CD4-positive, alpha-beta T cell (primary cell): ENCODE measurements at places on chromosomes 3 and 15.

DNA sequence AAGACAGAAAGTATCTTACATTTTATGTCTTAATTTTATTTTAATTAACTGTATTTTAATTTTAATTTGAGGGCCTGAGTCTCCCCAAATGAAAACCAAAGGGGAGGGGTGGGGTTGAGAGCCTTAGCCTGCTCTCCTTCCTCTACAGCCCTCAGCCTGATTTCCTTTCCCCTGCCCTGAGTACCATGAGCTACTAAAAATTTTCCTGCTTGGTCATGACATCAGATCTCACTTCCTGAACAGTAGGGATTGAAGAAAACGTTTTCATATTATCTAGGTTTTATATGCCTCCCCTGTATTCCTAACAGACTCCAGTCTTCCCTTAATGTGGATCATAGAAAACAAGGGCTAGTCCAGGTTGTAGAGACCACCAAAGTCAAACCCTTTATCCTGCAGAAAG is 133.9 kb downstream of the MYLK start:
- no peak for DNase-seq

DNA sequence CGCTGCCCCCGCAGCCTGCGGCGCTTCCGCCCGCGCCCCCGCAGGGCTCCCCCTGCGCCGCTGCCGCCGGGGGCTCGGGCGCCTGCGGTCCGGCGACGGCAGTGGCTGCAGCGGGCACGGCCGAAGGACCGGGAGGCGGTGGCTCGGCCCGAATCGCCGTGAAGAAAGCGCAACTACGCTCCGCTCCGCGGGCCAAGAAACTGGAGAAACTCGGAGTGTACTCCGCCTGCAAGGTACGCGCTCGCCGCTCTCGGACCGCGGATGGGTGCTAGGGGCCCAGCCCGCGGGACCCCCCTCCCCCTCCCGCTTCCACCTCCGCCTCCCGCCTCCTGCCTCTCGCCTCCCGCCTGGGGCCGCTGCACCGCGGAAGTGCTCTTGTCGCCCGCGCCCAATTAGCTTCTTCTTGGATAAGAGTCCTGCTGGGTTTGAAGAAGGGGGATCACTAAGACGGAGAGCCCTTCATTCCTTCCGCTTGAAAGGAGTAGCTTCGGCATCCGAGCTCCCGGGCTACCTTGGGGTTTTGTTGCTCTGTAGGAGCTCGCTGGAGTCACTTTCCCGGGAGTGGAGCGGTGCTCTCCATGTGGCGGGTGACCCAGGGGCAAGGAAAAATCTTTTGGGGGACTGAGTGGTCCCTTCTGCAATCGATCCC is 426 bp downstream of the KAT2B start:
- peak; percentile 78 for DNase-seq

- DNase-seq: no peak
These were observed 51.5 kb upstream of the COL6A6 start for GRCh38 chr3:130465521-130465920.

GRCh38 chr3:20682573-20682972 is 496.6 kb upstream of the SGO1 start:
- no peak for DNase-seq

- no peak for DNase-seq
These were observed 263.0 kb downstream of the EBLN2 start for GRCh38 chr3:73324203-73325155.

GRCh38 chr3:155446366-155446765 is 152.9 kb upstream of the STRIT1 start:
- DNase-seq: no peak

- no peak for DNase-seq
These were observed 356.2 kb downstream of the SV2B start for GRCh38 chr15:91456251-91456718.

DNA sequence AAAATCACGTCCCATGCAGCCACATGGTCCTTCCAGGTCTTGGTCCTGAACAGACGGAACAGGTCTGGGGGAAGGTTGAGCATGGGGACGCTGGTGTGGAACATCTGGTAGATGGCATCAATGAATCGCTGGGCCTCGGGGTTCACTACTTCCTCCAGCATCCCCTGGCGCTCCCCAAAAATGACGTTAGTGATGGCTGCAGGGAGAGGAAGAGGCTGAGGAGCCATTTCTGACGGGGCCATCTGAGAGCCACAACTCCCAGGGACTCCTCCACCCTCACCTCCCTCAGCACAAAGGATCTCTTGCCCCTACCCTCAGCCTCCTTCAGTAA is 23.7 kb downstream of the CYP11A1 start:
- DNase-seq: no peak

- DNase-seq: no peak
These were observed 229.6 kb downstream of the BBX start for GRCh38 chr3:107752202-107752990.

DNA sequence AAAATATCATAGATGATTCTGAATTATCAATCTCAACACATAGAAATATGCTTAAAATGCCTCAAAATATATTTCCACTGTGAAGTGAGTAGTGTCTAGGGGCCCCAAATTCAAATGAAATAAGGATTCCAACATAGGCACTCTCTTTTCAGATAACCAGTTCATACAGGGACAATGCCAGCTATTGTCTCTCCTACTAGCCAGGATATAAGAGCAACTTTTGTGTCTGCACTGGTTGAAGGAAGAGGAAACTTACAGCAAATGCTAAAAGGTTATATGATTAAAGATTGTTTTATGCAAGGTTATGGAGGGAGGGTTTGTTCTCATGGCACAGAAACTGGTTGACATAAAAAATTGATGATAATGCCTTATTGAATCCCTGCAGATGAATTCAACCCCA is 579.4 kb upstream of the ALCAM start:
- no peak for DNase-seq

DNA sequence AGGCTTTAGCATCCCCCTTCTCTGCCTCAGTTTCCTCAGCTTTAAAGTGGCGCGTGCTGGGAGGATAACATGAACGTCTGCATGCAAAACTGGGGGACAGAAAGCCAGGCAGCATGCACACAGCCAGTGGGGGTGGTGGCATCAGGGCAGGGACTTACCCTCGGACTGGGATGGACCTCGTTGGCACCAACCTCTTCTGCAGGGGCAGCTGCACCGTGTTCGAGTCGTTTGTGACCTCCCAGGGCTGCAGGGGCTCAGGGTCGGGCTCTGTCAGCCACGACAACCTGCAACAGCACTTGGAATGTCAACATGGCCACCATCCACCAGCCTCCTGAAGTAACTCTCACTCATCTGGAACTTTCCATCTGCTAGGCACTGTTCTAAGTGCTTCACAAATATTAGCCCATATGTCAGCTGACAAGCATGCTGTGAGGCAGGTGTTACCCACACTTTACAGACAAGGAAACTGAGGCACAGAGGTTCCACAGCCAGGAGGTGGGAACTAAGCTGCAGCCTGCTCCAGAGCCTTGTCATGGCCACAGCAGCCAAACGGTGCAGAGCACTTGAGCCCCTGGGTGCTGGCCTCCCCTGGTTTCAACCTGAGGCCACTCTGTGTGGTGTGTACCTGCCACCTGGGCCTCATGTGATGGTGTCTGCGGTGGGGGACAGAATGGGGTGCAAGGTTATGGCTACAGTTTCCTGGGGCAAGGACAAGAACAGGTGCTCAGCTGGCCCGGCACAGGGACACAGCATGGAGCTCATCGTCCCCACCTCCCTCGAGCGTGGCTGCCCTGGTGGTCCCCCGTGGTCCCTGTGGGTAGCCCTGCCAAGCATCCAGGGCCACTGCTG is 6.7 kb downstream of the C3orf22 start:
- no peak for DNase-seq

DNA sequence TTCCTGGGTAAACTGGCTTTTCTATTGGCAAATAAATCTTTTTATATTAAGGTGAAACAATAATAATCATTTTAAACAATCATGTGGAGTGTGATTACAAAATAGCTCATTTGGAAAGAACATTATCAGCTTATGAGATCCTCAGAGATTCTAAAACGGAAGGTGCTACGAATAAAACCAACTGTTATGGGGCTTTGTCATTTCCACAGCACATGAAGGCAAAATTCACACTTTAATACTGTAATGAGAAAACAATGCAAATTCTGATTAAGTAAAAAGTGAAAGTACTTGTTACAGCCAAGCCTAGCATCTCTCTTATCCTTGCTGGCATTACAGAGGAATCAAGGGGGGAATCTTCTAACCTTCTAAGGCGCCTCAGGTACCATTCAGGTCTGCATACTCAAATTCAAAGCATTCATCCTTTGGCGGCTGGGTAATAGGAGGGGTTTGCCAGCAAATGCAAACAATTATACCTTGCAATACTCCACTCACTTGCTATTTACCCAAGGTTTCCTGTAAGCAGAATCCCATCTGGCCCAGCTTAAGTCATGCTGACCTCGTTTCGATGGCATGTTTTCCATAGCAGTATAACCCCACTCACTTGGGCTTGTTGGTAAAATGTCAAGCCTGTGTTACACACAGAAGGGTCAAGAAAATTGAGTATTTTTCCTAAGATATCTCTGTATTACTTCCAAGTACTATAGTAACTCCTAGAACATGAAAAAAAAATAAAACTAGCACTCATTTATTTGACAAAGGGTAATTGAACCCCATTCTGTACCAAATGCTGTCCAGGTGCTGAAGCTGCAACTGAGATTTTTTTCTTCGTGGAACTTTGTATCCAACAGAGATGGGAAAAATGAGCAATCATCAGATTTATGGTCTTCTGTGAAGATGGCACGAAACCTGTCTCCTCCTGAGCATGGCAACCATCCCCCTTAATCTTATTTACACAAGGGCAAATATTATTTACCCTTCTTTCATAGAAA is 183.7 kb upstream of the LMCD1 start:
- no peak for DNase-seq

- DNase-seq: no peak
These were observed 1.2 kb downstream of the MB21D2 start for GRCh38 chr3:192916371-192917027.

DNA sequence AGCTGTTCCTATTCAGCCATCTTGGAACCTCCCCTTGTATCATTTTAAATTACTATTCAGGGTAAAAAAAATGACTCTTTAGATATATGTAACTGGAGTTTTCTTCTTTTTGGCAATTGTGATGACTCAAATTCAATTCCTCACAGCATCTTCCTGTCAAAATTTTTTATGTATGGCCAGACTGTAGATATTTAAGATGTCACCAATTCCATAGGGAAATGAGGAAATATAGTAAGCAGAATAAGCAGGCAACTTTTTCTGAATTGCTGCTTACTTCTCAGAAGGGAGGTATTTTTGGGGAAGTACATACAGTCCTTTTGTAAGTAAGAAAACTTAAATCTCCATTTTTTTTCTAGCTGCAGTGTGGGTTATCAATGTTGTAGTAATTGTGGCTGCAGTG is 28.8 kb downstream of the EAF2 start:
- no peak for DNase-seq

DNA sequence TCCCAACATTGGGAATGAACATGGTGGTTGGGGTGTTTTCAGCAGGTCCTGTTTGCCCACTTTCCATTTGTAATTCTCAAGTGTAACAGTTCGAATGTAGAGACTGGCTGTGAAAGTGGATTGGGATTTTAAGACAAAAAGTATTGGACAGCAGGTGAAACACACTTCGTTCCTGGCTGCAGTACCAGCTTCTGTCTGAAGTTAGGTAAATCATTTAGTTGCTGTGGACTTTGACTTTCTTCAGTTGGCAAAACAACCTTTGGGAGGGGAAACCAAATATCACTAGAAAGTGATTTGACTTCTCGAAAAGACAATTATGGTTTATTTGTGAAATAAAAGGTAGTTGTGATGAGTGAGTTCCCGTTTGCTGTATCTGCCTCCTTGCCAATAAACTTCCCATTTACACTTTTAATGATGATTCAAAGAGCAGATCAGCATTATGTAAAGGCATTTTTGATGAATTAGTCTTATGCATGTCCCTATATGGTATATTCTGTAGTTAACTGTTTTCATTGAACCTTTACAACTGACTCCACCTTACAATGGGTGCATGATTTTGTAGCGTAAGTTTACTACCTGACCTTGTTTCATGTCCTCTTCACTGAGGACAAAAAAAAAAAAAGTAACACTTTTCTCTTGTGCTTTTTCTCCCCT is 34.0 kb downstream of the FNDC3B start:
- no peak for DNase-seq

DNA sequence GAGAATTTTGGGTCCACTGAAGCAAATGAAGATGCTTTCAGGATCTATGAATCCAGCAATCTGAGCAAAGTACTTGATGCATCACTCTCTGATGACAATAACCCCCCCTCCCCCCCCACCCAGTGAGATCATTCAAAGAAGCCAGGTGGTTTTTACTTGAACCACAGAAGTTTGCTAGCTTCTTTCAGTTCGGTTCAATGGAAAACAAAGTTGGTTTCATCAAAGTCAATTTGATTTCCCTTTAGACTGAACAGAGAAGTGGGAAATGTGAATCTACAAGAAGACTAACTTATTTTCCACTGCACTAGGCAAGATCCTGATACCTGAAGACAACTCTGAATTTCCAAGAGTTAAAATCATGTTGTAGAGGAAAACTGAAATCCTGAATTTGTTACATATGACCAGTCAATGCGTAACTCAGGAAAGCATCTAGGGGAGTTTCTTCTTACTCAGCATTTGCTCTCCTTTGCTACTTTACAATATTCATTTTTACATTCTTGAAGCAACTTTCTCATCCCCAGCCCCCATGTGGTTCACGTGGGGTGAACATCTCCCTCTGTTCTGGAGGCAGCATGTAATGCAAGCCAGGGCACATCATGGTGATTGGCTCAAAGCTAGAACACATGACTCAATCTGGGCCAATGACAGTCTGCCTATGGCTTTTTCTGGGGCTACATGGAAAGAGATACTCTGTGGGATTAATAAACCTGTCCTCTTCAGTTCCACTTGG is 572.6 kb downstream of the FOXP1 start:
- DNase-seq: peak; percentile 28

- no peak for DNase-seq
These were observed 415.7 kb downstream of the PLCL2 start for GRCh38 chr3:17300441-17300840.

GRCh38 chr3:156449710-156450574 is 105.0 kb downstream of the SSR3 start:
- no peak for DNase-seq

- no peak for DNase-seq
These were observed 27.1 kb downstream of the TBC1D2B start for GRCh38 chr15:78050441-78050809.

- peak; percentile 13 for DNase-seq
These were observed 24.8 kb downstream of the TMOD2 start for GRCh38 chr15:51775967-51776816.

- no peak for DNase-seq
These were observed 82.6 kb downstream of the TGFBR2 start for GRCh38 chr3:30688776-30689641.

DNA sequence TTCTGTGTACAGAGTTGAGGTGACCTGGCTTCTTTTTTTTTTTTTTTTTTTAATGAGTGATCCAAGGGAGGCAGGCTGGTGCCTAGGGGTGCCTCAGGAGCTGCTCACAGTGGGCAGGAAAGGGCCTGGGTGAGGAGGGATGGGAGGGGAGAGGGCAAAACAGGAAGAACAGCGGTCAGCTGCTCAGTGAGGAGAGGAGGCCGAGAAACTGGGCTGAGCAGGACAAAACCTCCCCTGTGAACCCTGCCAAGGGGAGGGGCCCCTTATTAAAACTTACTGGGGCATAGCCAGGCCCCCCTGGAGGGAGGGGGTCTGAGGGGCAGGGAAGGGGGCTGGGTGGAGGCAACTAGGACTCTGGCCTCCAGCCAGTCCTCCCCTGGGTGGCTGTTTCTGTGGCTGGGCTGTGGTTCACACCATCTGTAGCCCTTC is 3.5 kb downstream of the PLEKHO2 start:
- no peak for DNase-seq
